ENCODE measurements at places on chromosomes 1 and 21.

GRCh38 chr21:33308586-33309490 is 15.9 kb upstream of the IFNAR1 start:
- no peak for DNase-seq

DNA sequence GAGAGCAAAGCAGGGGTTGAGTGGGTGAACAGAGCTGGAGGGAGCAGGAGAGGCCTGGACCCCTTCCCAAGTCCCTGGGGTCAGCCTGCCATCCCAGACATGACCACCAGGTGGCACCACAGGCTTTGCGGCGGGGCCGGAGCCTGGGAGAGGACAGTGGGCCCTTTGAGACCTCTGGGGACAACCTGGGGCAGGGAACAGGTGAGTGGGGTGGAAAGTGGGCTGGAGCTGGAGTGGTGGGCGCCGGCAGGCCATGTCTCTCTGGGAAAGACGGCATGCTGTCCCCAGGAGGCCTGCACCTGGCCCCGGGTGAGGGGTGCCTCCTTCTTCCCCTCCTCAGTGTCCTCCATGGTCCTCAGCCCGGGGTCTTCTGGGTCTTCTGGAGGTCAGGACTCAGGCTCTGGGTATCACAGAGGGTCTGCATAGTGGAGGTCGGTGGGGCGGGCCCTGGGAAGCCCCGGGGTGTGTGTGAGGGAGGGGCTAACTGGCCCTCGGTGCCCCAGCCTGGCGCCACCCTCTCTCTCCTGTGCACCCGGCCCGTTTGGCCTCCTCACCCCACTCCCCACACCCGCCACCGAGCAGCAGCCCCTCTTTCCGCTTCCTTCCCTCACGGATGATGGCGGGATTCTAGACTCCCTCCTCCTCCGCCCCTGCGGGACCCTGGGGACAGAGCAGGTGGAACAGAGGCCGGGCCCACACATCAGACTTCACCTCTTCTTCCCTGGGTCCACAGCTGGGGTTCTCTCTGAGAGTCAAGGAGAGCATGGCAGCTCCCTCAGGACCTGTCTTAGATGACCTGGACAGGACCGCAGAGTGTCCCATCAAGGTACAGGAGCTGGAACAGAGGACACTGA is 28.5 kb upstream of the PKP1 start:
- peak; percentile 44 for DNase-seq

DNA sequence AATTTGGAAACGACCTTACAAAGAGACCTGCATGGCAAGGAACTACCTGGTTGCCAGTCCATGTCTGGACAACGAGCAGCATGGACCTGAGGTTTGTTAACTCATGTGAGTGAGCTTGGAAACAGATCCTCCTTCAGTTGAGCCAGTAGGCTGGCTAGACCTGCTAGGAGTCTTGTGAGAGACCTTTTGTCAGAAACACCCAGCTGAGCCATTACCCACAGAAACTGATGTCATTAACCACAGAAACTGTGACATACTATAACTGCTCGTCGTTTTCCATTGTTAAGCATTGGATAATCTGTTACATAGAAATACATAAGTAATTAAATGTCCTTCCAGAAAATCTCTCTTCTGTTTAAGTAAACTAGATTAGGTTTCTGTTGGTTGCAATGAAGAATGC is 211.1 kb upstream of the C21orf91 start:
- no peak for DNase-seq

- DNase-seq, result no peak
These were observed 1.1 kb upstream of the GRHL3 start for GRCh38 chr1:24317956-24318614.

DNA sequence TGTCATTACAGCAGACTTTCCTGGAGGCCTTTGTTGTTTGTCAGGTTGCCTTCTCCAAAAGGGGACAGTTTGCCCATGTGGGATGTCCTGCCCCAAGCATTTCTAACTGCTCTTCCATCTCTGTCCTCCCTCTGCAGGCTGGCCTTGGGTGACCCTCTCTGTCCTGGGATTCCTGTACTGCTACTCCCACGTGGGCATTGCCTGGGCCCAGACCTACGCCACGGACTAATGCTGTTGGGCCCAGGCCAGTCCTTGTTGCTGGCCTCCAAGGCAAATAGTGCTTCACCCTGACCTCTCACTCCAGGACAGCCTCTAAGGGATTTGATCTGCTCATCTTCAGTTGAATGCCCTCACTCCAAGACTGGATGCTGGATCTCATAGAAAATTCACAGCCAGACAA is 345.4 kb downstream of the HHAT start:
- DNase-seq, result no peak

DNA sequence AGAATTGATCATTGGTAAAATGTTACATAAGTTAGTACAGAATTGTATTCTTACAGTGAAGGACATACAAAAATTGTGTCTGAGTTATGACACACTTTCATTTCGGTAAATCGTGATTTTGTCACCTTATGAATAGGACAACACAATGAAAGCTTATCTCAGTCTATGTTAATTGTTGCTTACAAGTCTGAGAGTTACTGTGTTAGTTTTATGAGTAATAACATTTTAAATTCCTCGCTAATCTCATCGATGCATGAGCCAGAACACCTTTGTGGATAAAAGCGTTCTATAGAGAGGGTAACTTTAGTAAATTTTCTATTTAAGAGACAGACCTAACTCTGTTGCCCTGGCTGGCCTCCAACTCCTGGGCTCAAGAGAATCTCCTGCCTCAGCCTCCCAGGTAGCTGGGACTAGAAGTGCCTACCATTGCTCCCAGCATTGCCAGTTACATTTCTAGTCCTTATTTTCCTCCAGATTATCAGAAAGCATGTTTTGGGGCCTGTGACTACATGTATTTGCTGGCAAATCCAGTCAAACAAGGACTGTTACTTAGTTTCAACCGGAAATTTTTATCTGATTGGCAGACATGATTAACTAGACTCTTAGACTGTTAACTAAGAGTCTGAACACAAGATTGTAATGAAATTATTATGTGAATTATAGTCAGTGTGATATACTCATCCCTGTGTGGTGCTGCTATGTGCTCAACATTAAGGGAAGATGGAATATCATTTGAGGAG is 3.0 kb downstream of the PRRC2C start:
- DNase-seq, result no peak

GRCh38 chr1:205774198-205775014 is 876 bp downstream of the RAB29 start:
- peak; percentile 10 for DNase-seq

DNA sequence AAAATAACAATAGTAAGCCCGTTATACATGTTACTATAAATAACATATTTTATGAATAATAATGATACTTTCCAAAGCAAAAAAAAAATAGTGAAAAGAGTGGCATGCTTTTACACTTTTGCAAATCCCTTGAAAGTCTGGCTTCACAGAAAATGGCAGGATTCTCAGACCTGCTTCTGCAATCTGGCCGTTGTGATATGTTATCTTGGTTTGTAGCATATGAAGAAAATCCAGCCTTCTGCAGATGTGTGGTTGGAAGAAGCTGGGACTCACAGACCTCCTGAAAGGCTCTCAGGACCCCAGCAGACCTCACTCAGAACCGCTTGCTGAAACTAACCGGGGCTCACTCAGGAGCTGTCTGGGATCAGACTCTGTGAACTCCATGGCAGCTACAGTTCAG is 256.0 kb upstream of the TMEM51 start:
- DNase-seq, result no peak

Data from activated CD8-positive, alpha-beta memory T cell treated with anti-CD3 and anti-CD28 coated beads for 1 hour (primary cell).